ENCODE measurements at places on chromosomes 2 and 18.

- DNase-seq = no peak
Measured at GRCh38 chr18:25669741-25670140, 317.8 kb upstream of the ZNF521 start.

DNA sequence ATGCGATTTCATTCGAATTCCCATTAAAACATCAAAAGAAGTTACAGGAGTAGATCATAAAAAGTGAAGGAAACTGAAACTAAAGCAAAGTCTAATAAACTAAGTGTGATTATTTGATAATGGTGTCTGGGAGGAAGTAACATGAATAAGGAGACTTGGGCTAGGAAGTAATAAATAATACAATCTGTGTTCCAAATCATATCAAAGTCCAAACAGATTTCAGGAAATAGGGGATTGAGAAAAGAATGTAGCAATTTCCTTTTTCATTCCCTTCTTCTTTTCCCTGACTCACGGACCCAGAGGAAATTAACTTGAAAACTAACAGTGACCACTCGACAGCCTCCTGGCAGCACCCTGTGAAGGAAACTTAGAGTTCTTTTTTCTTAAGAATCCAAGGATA lies 758.4 kb upstream of the GCFC2 start:
- no peak for DNase-seq

DNA sequence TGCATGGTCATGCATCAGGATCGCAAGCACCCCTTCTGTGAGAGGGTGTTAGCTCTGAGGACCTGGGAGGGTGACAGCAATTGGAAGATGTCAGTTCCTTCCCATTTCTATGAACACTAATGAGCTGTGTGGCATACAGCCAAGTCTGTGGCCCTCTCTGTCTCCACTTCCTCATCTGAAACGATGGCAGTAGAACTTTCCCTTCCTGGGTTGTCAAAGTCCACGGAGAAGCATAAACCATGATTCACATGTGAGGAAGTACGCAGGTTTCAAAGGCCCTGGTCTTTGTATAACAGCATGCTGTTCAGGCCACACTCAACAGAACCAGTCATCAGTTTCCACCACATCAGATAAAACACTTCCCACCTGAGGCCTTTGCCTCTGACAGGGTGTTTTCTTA lies 167.4 kb upstream of the RAB6C start:
- no peak for DNase-seq

DNA sequence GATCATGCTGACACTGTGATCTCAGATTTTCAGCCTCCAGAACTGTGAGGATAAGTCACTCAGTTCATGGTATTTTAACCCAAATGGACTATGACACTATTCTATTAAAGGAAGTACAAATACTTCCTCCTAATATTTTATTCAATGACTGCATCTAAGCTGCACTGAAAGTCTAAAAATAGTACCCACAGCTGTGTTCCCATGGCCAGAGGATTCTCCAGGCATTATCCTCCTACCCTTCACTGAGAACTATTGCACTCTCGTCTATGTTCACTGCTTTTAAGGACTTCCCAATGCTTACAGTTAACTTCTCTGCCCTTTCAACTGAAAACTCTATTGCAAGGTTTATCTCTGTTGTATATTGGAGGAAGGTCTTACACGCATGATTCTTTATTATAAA lies 15.2 kb downstream of the LRATD1 start:
- no peak for DNase-seq

GRCh38 chr18:31835528-31836133 lies 75.0 kb upstream of the SLC25A52 start:
- no peak for DNase-seq

DNA sequence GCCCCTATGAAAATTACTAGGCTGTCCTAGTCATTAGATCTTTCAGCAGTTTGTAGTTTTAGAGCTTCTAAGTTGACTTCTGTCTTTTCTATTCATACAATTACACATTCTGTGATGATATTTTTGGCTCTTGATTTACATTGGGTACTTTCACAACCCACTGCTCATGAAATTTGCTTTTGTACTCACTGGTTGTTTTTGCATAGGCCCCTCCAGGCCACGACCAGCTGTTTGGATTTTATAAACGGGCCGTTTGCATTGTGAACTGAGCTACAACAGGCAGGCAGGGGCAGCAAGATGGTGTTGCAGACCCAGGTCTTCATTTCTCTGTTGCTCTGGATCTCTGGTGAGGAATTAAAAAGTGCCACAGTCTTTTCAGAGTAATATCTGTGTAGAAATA lies 193.8 kb downstream of the RPIA start:
- no peak for DNase-seq

GRCh38 chr18:57915865-57916582 lies 112.9 kb upstream of the ATP8B1 start:
- no peak for DNase-seq

DNA sequence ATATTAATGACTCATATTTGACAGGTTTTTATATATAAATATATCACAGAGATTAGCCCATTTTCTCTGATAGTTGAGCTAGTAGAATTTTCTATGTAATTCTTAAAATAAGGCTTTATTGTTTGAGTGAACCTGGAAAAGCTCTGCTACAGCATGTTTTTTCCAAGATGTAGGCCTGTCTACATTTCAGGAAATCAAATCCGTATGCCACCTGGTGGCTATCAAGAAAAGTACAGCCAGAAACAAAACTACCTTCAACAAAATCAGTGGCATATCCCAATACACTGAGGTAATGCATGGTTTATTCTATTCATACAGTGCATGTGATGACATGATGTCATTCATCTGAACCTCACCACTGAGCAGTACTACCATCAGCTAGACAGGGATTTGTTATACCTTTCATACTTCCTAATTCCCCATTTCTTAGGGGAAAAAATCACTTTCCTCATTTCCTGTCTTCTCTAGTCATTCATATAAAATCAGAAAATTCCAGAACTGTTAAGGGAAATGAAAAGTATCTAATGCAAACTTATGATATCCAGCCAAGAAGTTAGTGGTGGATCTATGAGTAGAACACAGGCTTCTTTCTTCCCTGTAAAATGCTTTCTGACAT lies 310.4 kb upstream of the SYT4 start:
- DNase-seq = no peak

DNA sequence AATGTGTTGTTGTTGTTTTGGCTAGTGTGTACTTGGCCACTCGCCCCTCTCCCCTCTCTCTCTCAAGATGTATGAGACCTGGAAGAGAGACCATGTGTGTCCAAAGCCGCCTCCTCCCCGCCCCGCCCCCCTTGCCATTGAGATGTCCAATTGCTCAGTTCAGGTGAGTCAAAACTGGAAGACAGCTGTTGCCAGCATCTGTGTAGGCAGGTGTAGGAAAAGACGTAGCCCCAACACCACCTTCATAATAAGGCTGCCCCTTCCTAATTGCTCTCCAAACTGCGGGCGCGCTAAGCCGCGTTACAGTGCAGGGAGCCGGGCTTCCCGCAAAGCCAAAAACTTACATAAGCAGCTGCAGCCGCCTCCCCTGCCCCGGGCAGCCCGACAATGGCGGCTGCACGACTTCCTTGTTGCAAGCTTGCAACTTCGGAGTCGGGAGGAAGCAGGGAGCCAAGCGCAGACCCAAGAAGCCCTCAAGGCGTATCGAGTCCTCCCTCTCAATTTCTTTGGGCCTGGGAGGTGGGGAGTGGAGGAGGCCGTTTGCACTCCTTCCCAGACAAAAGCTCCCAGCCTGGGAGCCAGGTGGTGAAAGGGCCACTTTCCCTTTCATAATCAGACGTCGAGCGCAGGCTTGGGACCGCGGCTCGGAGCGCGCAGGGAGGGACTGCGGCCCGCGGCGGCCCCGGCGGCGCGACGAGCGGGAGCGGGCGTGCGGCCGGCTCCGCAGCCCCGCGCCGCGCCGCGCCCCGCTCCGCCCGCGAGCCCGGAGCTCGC lies 882 bp downstream of the ZBTB14 start:
- peak; percentile 17 for DNase-seq

GRCh38 chr2:96093528-96093927 lies 22.8 kb downstream of the ADRA2B start:
- no peak for DNase-seq

GRCh38 chr2:65666156-65666725 lies 233.8 kb upstream of the SPRED2 start:
- DNase-seq = no peak

DNA sequence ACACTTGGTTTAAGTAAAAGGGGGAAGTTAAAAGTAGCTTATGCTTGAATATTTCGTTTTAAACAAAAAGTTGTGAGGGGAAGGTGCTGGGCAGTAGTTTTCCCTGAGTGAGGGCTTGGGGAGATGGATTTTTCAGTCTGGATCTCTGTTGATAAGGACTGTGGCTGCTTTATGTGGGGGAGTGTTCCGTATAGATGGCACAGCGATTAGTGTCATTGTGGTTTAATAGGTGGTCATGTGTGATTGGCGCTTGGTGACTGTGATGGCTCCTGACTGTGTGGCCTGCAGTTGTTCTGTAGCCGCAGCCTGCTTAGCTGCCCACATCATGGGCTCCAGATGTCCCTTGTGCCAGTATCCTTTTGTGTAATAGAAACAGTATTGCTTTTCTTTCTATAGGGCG lies 156.2 kb downstream of the WDSUB1 start:
- no peak for DNase-seq

DNA sequence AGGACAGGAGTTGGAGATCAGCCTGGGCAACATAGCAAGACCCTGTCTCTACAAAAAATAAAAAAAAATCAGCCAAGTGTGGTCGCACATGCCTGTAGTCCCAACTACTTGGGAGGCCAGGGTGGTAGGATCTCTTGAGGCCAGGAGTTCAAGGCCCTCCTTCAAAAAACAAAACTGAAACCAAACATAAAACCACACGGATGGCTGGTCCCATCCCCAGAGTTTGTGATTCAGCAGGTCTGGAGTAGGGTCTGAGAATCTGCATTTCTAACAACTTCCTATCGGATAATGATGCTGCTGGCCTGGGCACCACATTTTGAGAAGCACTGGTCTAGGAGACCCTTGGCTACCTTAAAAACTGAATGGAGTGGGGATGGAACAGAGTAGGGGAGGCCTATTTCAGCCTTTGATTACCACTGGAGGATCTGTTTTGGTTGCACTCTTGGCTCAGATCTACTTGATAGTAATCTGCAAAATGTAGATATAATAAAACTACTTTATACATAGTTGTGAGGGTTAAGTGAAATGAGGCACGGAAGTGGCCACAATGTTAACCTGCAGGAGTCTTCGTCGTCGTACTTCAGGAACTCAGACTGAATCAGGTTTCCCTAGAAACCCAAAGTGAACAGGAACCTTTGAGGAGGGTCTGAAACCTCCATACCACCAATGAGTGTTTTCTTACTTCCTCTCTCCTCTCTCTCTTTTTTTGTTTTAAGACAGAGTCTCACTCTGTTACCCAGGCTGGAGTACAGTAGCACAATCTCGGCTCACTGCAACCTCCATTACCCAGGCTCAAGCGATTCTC lies 25.5 kb upstream of the NFE2L2 start:
- no peak for DNase-seq

GRCh38 chr2:98458207-98458606 lies 13.5 kb downstream of the INPP4A start:
- no peak for DNase-seq

DNA sequence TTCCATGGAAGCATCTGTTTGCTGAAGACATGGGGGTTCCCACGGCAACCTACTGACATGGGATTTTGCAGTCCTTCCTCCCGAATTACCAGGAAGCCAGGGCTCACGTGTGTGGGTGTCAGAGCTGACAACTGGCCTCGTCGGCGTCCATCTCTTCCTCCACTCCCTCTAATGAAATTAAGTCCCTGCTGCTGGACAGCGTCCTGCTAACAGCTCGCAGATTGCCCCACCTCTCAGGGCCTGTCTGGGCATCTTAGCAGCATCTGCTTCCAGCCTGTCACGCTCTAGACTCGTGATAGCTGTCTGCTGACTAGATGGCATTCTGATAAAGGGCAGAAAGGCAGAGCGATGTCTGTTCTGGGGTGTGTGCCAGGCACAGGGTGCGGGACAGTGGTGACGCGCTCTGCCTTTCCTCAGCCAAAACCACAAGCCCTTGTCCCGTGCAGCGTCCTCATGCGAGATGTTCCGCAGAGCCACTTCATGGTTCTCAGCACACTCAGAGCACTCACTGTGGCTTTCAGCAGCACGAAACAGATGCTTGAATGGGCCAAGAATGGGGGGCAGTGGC lies 161.1 kb downstream of the ARL4C start:
- DNase-seq = peak; percentile 16

DNA sequence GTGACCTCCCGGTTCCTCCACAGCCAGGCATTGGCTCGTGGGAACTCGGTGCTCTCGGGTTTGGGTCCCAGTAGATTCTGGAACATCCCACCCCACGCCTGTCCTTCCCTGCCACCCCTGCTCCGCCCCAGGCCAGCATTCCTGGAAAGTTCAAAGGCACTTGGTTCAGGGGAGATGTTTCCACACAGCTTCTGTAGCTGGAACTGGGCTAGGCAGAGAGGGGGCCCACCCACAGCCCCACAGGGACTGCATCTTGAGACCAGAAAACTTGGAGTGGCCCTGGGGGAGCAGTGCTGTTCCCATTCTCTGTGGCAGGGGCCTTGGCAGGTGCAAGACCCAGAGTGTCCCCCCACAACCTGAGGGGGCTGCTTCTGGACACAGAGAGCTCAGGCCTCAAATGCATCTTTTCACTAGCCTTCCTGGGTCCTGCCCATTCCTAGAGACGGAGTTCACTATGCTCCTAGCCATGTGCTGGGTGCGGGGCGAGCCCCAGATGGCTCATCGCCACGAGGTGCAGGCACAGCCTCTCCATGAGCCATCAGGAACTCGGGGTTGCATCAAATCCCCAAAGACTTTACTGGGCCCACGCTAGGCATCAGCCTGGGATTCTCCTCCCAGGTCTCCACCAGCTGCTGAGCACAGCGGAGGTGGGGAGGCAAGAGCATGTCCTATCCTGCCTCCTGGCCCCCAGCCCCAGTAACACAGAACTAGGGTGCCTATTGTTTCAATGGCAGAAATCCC lies 68.7 kb downstream of the ZFP36L2 start:
- DNase-seq = no peak

DNA sequence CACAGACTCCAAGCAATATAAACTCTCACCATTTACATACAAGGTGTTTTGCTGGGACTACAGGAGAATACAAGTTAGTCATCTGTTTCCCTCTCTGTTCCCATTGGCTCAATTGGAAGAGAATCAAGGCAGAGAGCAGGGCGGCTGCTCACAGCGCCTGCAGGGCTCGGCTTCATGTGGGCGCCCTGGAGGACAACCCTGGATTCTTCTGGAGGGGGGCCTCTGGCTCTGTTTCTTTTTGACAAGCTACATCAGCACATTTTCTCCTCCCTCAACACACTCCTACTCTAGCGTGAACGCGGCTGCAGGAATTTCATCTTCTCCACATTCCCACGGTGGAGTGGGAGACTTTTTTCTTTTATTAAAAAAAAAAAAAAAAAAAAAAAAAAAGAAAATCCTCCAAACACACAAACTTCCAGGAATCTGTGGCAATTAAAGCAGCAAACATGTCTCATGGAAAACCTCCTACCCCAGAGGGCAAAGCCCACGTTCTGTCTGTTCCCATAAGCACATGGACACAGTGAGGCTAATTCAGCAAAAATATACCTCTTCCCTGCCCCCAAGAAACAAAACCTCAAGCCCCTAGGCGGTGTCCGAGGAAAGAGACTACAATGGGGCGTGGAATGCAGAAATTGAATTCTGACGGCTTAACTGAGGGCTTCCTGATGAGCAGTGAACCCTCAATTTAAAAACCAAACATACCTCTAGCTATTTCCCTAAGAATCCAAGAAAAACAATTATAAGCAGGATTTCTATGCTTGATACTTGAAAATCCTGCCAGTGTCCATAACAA lies 50.6 kb downstream of the PARD6G start:
- DNase-seq = no peak

All from stimulated activated CD8-positive, alpha-beta memory T cell treated with anti-CD3 and anti-CD28 coated beads, Interleukin-4, amount 100 ng/mL, for 1 hour (primary cell).